ENCODE measurements at places on chromosomes 16 and 17.

GRCh38 chr16:74942566-74942965 is 42.4 kb downstream of the WDR59 start:
- no peaks in the 10 kb centered on the region for H3K27me3 ChIP-seq
- no peak overlapping the region for H3K4me3 ChIP-seq
- H3K36me3 ChIP-seq = peaks cover 17% of the 10 kb centered on the region
- H3K27ac ChIP-seq = no peak overlapping the region
- H3K4me1 ChIP-seq = no peaks in the 10 kb centered on the region

DNA sequence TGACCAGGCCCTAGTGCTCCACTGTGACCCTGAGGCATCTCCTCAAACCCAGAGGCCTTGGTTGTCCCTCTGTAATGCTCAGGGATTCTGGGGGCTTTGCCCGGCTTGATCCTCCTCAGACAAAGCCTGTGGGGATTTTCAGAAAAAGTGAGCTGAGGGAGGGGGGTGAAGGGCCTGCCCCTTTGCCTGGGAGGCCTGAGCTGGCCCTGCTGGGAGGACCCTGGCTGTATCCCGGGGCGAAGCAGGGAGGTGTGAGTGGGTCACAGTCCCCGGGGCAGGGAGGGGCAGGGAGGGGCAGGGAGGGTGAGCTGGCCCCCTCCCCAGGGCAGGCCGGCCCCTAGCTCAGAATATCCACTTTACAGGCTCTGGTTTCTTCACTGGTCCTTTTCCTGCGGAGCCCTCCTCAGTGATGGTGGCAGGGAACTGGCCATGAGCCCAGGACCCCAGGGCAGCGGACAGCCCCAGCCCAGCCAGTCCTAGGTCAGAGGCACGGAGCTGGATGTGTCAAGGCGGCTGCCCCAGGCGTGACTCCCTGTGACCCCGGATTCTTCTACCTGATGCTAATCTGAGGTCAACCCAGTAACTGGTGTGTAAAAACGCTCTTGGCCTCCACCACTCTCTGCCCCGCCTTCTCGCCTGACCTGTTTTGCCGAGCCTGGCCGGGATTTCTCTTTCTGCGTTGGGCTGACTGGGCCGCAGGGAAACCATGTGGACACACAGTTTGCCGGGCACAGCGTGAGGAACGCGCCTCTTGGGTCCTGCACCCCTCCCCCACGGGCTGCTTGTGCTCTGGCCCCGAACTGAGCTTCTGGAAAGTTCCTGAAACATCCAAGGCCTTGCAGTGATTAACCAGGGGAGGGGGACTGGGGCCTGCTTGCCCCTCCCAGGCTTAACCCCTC is 5.8 kb upstream of the FASN start:
- H3K27me3 ChIP-seq = no peaks in the 10 kb centered on the region
- peaks cover 8% of the 10 kb centered on the region for H3K36me3 ChIP-seq
- peak overlapping the region; percentile 99 for H3K27ac ChIP-seq
- no peak overlapping the region for H3K4me3 ChIP-seq

- no peaks in the 10 kb centered on the region for H3K27me3 ChIP-seq
- H3K4me3 ChIP-seq = no peak overlapping the region
- H3K4me1 ChIP-seq = no peaks in the 10 kb centered on the region
- DNase-seq = no peak
These were observed 6.9 kb downstream of the CCNF start for GRCh38 chr16:2436110-2436509.

DNA sequence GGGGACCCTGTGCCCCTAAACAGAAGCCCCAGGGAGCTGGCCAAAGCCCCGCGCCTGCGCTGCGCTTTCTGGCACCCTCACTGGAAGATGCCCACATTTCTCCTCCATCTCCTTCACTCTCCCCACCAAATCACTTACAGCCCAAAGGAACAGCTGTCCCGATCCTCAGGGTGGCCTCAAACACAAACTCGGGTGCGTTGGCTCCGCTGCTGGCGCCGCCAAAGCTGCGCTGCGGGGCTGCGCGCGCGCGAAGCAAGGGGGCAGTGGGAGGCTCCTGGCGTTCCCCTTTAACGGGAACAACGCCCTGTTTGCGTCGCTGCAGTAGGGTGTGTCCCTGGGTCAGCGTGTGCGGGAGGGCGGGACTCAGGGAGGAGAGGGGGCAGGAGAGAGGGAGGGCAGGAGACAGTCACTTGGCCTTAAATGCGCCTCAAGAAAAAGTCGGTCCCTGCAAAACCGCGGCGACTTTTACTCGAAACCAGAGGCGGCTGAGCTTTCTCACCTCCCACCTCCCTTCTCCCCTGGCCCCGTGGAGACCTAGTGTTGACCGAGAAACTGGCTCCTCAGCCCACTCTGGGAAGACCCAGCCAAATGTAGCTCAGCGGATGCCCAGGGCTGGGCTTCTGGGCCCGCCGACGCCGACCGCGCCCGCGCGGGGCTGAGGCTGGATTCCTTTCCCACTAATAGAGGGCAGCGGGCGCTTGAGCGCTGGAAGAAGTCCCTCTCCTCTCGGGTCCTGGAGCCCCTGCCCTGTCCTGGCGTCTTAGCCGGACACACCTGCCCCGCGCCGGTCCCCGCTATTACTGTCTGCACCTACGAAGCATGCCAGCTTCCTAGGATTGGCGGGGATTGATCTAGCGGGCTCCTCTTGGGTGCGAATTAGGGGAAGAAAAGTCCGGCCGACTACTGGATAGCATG is 2.6 kb downstream of the PMP22 start:
- no peak overlapping the region for H3K27ac ChIP-seq
- DNase-seq = peak; percentile 40
- H3K4me3 ChIP-seq = peak overlapping the region; percentile 71
- H3K27me3 ChIP-seq = peaks cover 40% of the 10 kb centered on the region

- peaks cover 9% of the 10 kb centered on the region for H3K4me1 ChIP-seq
- no peak overlapping the region for H3K4me3 ChIP-seq
- H3K27ac ChIP-seq = no peak overlapping the region
- H3K27me3 ChIP-seq = no peaks in the 10 kb centered on the region
- DNase-seq = no peak
These were observed 32.5 kb downstream of the ABCC12 start for GRCh38 chr16:48123104-48123788.

DNA sequence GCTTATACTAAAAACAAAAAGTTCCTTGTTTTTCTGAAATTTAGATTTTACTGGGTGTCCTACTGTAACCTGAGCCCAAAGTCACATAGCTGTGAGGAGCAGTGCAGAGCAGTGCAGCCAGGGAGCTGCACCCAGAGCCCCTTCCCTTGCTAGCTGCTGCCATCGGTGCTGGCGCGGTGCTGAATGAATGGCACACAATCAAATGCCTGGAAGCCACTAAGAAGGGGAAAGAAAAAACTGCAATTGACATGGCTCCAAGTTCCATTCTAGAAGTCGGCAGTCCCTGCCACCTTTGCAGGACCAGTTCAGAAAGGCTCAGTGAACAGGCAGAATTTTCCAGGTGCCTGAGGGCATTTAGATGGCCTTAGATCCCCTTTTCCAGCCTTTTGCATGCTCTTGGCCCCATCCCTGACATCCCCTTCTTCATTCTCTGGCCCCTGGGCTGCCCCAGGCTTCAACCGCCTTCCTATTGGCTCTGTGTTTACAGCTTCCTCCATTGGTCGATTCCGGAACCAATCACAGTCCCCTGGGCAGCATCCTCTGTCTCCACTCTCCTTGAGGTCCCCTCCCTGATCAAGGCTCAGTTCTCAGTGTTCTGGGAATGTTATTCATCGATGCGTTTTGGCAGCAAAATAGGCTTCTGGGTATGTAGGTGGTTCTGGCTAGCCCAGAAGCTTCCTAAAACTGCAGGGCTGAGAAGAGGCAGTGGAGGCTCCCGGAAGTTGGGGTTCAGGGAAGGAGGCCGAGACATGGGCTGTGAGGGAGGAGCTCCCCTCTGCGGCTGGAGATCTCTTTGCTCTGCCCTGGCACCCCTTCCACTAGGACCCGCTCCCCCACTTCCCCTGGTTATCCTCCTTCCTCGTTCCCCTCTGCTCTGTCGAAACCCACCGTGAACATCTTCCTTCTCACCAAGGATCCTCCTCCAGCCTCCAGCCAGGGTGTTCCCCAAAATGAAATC is 37.9 kb downstream of the ATP2C2 start:
- H3K4me1 ChIP-seq = peaks cover 9% of the 10 kb centered on the region
- no peaks in the 10 kb centered on the region for H3K27me3 ChIP-seq
- no peak overlapping the region for H3K27ac ChIP-seq

GRCh38 chr17:75521951-75522727 is 3.4 kb upstream of the LLGL2 start:
- no peak overlapping the region for H3K27ac ChIP-seq
- peaks cover 10% of the 10 kb centered on the region for H3K4me1 ChIP-seq
- peaks cover 60% of the 10 kb centered on the region for H3K36me3 ChIP-seq

GRCh38 chr17:1532836-1533602 is 16.6 kb upstream of the INPP5K start:
- H3K27ac ChIP-seq = no peak overlapping the region
- H3K4me1 ChIP-seq = no peaks in the 10 kb centered on the region
- H3K4me3 ChIP-seq = no peak overlapping the region
- DNase-seq = no peak
